Activated CD4-positive, alpha-beta T cell treated with anti-CD3 and anti-CD28 coated beads for 1 hour (primary cell): ENCODE measurements at places on chromosomes 7 and 10.

DNA sequence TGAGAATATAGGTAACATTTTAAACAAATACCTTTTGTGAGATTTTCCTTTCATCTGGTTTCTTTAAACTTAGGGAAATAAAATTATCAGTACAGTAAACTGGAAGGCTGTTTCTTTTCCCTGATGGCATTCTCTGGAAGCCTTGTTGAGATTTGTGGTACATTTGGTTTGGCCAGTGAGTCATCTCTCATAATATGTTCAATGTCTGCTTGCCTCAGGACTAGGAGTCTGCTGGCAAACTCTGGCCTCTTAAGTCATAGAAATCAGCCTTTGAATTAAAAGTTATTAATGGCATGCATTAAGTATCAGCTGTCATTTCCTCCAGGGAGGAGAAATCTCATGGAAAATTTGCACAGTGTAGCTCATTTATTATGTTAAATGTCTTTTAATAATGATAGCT lies 316.6 kb upstream of the KIAA1217 start:
- DNase-seq = no peak

DNA sequence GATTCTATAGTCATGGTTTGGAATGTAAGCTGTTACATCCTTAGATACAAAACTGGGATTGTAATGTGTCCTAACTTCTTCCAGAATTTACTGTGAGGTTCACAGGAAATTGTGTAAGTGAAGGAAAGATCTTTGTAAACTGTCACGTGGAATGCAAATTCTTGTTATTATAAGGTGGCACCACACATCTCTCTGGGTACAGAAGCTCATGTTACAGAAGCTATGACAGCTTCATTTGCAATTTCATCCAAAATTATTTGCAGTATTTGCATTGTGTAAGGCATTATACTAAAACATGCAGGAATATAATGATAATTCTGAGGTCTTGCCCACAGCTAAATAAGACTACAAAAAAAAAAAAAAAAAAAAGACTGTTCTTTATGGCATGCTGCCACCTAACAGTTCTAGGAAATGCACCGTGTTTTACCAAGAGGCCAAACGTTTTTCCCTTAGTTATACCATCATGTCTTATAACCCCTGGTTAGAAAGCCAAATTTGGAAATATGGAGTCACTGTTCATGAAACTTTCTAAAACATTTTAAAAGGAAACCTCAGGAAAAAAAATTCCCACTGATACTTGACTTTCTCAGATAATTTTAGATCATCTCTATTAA lies 17.6 kb downstream of the MINDY3 start:
- DNase-seq = no peak

DNA sequence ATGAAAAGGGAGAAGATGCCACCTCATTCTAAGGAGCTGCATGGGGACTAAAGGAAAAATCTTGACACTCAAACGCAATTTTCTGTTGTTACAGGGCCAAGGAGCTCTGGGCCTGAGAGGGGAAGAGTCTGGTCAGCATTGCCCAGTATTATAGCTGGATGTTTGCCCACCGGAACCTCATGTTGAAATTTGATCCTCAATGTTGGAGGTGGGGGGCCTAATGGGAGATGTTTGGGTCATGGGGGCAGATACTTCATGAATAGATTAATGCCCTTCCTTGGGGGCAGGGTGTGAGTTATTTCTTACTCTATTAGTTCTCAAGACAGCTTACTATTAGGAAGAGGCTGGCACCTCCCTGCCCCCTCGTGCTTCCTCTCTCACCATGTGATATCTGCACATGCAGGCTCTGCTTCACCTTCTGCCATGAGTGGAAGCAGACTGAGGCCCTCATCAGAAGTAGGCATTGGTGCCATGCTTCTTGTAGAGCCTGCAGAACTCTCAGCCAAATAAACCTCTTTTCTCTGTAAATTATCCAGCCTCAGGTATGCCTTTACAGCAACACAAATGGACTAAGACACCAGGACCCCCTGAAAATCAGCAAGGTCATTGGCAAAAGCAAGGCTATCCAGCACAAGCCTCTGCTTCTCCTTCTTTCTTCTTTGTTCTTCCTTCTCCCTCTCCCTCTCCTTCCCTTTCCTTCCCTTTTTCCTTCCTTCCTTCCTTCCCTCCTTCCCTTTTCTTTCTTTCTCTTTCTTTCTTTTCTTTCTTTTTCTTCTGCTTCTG lies 15.1 kb downstream of the GCK start:
- no peak for DNase-seq

DNA sequence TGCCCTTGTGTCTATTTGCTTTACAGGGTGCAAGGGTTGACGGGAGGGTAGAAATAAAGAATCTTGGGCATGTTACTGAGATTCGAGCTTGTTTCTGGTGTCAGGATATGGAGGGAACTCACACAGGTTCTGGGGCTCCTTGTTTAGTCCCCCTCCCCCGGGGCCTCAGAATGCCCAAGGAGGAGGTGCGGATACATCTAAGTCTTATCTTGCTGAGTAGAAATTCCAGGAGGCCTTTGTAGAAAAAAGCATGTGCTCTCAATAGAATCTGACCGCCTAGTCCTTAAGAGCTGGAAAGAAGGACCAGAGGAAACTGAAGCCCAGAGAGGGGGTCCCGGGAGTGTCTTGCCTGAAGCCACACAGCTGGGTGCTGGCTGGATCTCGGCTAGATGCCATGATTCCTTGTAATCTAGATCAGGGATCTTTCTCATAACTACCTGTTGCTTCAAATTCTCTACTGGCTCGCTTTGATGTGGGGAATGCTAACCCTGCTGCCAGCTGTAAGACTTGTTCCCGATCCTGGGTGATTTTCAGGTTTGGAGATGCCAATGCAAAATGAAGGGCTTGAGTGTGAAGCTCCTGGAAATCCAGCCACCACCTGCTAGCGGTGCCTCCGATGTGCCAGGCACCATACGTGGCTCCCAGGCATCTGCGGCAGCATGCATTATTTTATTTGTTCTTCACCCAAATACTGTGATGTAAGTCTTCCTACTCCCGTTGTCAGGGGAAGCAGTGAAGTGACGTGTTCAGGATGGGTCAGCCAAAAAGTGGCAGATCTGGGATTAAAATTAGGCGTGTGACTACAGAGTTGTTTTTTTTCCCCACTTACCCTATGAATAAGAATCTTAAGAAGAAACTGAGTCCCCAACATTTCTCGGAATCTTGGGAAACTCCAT lies 226.0 kb downstream of the TCF7L2 start:
- DNase-seq = no peak

- DNase-seq = no peak
Measured at GRCh38 chr7:128347647-128348097, 4.0 kb upstream of the RBM28 start.

GRCh38 chr7:34175837-34176236 lies 270.5 kb downstream of the BMPER start:
- DNase-seq = no peak

GRCh38 chr10:103872137-103872931 lies 17.0 kb upstream of the SH3PXD2A start:
- DNase-seq = no peak
